ENCODE measurements at places on chromosomes 4 and X. TPM values are rescaled to one million over a fixed set of nuclear protein-coding genes. Genes with fewer than 3 reads are reported as not detected.

GRCh38 chr4:34718576-34719245, 1525.6 kb downstream of the ARAP2 start:
- no peak for DNase-seq

- no peak for DNase-seq
Measured at GRCh38 chr4:3009422-3009821, 46.1 kb downstream of the GRK4 start.

GRCh38 chrX:39509157-39509556, 588.6 kb downstream of the BCOR start:
- no peak for DNase-seq

PAGE5 gene
- not detected for polyA plus RNA-seq

DNA sequence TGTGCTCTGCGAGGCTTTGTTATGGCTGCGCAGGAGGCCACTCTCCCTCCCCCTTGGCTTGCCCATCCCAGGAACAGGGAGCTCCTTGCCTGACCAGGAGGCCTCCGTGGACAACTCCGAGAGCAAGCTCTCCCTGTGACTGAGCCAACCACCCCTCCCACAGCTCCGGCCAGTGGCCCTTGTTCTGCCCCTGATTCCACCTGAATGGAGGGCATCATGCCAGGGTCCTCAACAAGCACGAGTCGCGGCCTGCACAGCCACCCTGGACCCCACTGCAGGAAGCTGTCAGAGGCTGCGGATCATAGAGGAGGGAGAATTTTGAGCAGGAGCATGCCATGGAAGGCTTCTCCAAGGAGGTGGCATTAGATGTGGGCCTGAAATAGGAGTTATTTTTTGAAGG, 44.8 kb upstream of the GRPEL1 start:
- no peak for DNase-seq

FGF13 gene
- polyA plus RNA-seq: 26.0 TPM

- DNase-seq: no peak
Measured at GRCh38 chr4:27964095-27964494, 1103.5 kb downstream of the STIM2 start.

DNA sequence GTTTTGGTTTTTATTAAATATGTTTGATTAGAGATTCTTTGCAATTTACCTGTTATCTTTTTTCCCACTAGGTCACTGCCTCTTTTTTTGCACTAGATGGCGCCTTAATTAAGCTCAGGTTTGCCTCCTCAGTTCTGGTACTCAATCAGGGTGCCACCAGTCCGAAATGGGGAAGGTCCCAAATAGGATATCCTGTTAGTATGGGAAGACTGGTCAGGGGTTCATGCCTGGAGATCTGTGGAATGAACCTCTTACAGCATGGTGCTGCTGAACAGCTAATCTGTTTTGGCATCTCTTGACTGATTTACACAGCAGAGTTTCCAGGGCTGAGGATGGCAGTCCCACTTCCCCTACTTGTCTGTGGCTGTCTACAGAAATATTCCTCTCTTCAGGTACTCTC, 24.2 kb upstream of the VSIG1 start:
- no peak for DNase-seq

DNA sequence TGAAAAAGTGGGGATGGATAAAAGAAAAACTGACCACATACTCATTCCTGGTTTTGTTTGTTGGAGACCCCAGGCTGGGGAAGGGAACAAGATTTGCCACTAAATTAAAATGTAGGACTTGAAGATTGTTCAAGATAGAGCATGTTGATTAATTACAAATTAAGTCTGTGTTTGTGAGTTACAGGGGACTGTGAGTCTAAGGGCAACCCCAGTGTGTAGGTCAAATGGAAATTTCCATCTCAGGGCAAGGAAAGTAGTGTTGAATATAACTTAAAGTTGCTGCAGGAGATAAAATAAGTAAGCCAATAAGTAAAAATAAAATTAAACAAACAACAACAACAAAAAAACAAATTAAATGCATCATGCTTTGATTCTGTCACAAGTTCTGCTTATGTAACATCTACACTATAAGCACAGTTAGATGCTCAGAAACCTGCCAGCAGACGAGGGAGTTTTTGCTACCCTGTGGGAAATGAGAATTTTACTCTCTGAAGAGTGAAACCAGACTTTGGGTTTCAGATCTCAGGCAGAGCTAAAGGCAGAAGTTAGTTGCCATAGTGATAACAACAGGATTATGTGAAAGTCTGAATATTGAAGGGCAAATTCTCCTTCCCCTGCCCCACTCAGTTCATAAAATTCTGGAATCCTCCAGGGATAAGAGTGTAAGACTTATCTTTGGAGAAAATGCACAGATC, 352.3 kb downstream of the GRXCR1 start:
- DNase-seq: no peak

UGT2B11 gene
- 4.6 TPM for polyA plus RNA-seq

DNA sequence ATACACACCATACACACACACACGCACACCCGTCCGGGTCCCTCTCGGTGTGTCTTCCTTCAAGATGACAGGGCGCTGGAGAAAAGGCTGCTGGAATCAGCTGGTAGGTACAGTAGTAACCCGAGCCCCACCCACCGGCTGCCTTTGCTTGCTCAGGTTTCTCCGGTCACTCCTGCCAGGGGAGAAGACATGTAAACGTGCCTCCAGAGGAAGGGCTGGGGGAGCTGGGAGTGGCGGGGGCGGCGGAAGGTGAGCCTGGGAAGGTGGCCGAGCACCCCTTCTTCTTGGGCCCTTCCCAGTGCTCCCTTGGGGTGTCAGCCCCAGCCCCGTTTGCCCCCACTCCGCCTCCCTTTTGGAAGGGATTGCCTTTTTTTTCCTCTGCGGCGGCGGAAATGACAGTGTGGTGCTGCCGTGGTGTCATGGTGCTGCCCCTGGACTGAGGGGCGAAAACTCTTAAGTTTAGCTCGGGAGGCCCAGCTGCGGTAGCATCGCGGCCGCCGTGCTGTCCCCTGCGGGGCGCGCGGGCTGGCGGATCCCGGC, at the start of gene MID2:
Gene MID2 (plus strand): TSS at position 169 of the 540 bp plus-strand sequence. CDS start 561 bp downstream, outside the sequence.
- DNase-seq: peak; percentile 59
